ENCODE measurements at places on chromosomes 1 and 21.

- DNase-seq: no peak
These were observed 1.3 kb downstream of the NADK start for GRCh38 chr1:1776672-1777582.

- DNase-seq: no peak
These were observed 119.4 kb downstream of the SLC45A1 start for GRCh38 chr1:8437347-8437746.

- no peak for DNase-seq
These were observed 1198.9 kb downstream of the PLA2G4A start for GRCh38 chr1:188027613-188028012.

DNA sequence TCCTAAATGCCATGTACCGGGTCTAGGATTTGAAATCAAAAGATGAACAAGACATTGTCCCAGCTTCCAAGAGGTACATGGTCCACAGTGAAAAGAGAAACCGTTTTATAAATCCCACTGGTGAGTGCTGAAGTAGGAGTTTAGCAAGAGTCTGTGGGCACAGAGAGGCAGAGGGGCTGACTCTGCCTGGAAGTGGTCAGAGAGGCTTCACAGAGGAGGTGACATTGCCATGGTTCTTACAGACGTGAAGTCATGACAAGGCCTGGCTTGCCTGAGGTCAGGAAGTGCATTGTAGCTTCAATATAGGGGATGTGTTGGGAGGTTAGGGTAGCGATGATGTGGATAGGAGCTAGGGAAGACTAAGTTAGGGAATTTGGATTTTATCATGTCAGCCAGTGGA is 28.4 kb downstream of the MAPKAPK2 start:
- no peak for DNase-seq

DNA sequence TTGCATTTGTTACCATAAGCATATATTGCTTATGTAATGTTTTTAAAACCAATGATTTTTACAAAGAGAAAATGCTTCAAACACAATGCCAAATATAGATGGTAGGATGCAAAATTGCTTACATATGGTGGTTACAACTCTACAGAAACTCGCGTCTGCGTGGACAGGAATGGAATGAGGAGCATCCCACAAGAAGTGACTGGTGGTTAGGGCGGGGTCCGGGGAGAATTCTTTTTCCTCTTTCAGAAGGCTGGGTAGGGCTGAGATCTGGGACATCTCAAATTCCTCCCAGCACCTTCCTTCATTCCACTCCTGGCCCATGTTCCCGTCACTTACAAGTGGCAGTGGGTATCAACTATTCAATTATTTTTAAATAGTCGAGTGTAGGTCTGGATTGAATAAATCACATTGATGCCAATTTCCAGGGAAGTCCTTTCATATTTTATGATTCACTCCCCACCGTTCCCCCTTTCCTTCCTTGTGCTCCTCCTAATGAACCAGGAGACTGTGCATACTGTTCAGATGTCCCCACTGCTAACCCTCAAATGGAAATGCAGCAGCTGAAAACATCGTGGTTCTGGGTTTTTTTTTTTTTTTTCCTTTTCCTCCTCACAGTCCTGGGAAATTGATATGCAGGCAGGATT is 174.5 kb upstream of the POU3F1 start:
- no peak for DNase-seq
